Activated CD4-positive, alpha-beta T cell treated with anti-CD3 and anti-CD28 coated beads, Interleukin-2, amount 50 U/mL, for 16 hours (primary cell): ENCODE measurements at places on chromosomes 7 and 10.

- DNase-seq = no peak
These were observed 171.2 kb upstream of the COL1A2 start for GRCh38 chr7:94223375-94224084.

- no peak for DNase-seq
These were observed 1123.5 kb upstream of the LRRN3 start for GRCh38 chr7:109967406-109967805.

- DNase-seq = no peak
These were observed 74.4 kb upstream of the EFCAB10 start for GRCh38 chr7:105655500-105656380.

GRCh38 chr10:63265222-63265617 lies 132.1 kb downstream of the NRBF2 start:
- DNase-seq = peak; percentile 50

DNA sequence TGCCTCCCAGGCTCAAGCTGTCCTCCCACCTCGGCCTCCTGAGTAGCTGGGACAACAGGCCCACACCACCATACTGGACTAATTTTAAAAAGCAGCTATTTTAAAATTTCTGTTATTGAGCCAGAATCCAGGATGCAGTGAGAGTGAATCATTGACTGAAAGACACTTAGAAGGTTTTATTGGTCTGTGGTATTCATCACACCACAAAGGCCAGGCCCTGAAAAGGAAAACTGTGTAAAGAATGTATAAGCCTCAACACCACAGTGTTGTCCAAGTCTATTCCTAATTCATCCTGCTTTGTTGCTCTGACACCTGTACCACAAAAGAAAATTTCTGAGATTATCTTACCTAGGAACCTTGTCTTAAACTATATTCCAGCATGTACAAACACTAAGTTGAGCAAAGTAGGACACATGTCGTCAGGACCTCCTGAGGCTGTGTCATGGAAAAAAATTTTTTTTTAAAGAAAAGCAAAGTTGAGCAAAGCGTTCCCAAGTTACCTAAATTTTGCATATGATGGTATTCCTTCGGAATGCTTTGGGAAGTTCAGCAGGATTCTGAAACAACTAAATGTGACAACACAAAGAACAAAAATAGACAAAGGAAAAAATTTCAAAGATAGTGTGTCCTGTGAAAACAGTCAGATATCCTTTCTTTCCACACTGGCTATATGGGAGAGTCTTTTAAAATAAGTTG lies 129.6 kb upstream of the MKLN1 start:
- DNase-seq = no peak

GRCh38 chr10:27743877-27744801 lies 1.5 kb downstream of the MKX start:
- DNase-seq = no peak

GRCh38 chr10:86944031-86944419 lies 13.4 kb downstream of the MMRN2 start:
- DNase-seq = no peak

GRCh38 chr10:43273543-43273942 lies 6.7 kb upstream of the RASGEF1A start:
- DNase-seq = no peak

GRCh38 chr10:97827702-97828291 lies 21.8 kb upstream of the GOLGA7B start:
- DNase-seq = no peak

DNA sequence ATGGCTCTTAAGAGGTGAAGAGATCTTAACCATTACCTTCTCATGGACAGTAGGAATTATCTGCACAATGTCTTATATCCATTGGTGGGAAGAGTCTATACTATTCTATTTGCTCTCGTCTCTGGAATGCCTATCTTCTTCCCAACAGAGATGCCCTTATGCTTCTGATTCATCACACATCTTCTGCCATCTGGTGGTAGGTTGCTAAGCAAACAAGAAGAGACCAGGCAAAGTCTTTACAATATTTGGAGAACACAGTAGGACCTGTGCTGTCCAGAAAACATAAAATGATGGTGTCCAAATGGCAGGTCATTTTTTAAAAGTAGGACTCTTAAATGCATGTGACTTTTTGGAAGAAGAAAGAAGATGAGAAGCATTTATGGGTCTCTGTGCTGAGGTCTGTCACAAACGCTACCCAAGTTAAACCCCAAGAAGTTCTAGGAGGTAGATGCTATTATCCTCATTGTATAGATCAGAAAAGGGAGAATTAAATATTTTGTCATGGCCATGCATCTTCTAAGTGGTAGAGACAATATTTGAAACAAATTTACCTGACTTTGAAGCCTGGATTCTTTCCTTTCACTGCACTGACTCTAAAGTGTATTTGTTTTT lies 67.8 kb upstream of the NXPH1 start:
- peak; percentile 3 for DNase-seq

GRCh38 chr7:87797798-87798403 lies 78.3 kb downstream of the SLC25A40 start:
- peak; percentile 41 for DNase-seq

DNA sequence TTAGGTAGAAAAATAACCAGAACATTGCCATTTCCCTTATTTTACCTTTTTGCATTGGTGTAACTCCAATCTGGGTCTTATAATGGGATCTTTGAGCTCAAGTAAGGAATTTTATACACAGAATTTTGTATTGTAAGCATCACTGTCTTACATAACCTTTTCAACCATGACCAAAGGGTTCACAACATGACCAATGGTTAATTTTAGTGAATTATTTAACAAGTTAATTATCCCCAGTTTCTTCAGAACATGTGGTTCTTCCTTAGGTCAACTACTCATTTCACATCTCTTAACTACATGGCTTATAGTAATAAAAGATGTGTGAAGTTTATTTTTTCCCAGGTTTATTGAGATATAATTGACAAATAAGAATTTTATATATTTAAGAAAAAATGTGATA lies 74.2 kb upstream of the RHOBTB1 start:
- no peak for DNase-seq

GRCh38 chr10:133169173-133169947 lies 9.3 kb downstream of the KNDC1 start:
- no peak for DNase-seq

DNA sequence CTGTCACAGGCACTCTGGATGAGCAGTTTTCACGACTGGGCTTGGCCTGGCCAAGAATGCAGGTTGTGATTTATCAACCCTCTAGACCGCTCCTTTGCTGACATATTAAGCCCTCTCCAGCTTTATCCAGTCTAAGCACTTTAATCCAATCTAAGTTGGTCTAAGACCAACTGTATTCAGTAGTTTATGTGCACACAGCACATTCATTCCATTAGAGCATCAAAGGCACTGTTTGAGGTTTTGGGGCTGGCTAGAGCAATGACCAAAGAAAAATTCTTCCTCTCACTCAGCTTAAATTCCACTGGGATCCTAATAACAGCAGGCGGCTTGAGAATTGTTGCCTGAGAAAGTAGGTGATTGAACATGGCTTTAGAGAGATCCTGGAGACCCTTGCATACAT lies 176.0 kb upstream of the INSYN2A start:
- DNase-seq = no peak

GRCh38 chr7:15507171-15507570 lies 54.6 kb downstream of the AGMO start:
- DNase-seq = no peak

DNA sequence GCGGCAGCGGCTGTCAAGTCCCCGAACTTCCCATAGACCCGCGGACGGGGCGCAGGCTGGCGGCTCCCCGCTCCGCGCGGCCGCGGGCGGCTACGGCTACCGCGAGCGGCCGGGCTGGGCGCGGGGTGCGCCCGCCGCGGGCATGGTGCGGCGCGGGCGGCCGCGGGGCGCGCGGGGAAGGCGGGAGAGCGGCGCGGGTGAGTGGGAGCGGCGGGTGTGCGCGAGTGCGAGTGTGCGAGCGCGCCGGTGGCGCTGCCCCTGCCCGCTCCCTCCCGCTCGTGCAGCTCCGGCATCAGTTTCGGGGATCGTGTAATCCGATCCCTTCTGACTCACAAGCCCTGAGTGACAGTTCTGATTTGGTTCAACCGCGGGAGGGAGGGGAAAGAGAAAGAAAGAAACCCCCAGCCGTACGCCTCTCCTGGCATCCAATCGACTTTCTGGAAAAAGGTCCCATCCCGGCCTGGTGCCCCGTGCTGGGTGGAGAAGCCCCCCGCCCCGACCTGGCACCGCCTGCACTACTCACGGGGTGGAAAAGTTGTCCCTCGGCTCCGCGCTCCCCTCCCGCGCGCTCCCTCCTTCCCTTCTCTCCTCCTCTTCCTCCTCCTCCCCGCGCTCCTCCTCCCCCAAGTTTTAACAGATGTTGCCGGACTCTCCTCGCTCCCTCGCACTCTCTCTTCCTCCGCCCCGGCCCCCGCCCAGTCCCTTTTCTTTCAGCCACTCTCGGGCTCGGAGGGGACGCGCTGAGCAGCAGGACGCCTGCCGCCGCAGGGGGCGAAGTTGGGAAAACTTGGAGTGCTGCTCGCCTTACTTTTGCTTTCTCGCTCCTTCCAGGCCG lies at the start of gene GLI3:
Gene GLI3 (minus strand): TSS at position 234 of the 835 bp plus-strand sequence. CDS start 13,956 bp downstream, outside the sequence.
- peak; percentile 62 for DNase-seq

GRCh38 chr10:58963101-58963534 lies 213.3 kb upstream of the PHYHIPL start:
- DNase-seq = no peak

- peak; percentile 15 for DNase-seq
These were observed 236.8 kb upstream of the AOAH start for GRCh38 chr7:36961097-36961496.

DNA sequence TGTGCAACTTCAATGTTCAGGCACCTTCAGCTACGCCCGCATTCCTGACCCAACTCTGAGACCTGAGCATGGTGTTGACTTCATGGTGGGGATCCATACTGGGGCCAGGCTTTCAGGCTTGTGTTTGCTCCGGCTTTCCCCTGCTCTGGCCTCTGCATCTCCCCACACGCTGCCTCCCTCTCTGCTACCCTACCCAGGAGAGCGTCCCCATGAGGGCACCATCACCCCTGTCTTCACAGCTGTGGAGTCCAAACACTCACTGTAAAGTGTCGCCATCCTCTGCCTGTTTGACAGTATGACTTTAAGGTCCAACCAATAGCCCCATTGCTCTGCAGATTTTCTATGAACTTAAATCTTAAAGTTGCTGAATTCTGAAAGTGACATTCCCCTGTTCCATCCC lies 199.0 kb upstream of the GRB10 start:
- DNase-seq = no peak

DNA sequence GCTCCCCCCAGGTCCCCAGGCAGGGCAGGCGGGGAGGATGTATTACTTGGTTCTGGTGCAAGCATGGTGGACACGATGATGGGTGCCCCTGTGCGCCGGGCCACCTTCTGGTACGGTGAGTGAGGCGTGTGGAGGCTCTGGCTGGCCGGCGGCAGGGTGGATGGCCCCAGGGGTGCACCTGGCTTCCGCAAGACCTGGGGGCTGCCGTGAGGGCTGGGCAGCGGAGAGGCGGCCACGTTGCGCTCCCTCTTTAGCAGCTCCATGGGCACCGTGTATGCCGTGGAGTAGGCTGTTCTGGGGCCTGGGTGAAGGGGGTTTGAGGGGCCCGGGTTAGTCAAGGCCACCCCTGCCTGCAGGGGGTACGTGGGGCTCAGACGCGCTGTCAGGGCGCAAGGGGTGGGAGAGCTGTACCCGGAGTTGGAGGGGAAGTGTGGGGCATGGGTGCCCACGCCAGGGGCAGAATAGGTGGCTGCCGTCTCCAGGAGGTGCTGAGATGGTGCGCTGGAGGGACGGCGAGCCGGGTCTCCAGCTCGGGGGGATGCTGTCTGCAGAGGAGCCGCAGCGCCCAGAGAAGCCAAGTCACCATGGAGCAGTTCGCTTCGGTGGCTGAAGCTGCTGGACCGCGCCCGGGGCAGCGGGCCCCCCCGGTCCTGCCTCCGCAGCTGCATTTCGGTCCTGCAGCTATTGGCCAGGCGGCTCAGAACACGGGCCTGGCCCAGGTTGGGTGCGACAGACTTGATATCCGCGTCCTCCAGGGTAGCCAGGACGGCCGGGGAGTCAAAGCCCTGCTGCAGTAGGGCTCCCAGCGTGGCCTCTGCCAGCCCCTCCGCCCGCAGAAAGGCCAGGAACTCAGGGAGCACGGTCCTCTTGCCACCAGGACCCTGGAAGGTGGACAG lies 84.4 kb downstream of the ZRANB1 start:
- DNase-seq = no peak

DNA sequence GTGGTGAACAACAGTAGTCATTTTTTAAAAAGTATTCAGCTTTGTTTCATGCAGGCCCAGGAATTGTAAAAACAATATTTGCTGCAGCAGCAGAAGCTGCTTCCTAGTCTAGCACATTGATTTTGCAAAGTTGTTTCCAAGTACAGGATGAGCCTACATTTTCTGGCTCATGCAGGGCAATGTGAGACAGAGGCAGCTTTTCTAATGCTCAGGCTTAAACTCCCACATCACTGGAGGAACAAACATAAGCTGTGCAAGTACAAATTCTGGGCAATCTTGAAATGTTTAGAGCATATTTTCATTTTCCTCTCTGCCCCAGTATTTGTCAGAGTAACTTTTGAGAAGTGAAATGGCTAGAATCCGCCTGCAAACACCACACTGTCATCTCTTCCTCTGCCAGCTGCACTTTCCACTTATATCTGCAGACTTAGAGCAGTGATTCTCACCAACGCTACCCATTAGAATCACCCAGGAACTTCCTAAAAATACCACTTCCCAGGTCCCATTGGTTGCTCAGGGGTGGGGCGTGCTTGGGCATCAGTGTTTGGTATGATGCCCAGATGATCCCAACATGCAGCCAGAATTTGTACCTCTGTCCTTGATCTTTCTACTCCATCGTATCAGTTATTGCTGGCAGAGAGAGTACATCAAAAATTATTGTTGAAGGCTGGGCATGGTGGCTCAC lies 304.1 kb upstream of the LRGUK start:
- DNase-seq = no peak

GRCh38 chr7:40306596-40306995 lies 171.8 kb downstream of the SUGCT start:
- DNase-seq = no peak

- DNase-seq = no peak
These were observed at the start of gene SYNPO2L for GRCh38 chr10:73655990-73656298. Gene SYNPO2L, minus strand, starts transcription at chr10:73656029. Its CDS starts 107 bp downstream, at chr10:73655922.

GRCh38 chr7:156000601-156001396 lies 188.5 kb upstream of the SHH start:
- DNase-seq = no peak

- DNase-seq = no peak
These were observed 17.3 kb downstream of the KDM7A start for GRCh38 chr7:140159497-140159896.

DNA sequence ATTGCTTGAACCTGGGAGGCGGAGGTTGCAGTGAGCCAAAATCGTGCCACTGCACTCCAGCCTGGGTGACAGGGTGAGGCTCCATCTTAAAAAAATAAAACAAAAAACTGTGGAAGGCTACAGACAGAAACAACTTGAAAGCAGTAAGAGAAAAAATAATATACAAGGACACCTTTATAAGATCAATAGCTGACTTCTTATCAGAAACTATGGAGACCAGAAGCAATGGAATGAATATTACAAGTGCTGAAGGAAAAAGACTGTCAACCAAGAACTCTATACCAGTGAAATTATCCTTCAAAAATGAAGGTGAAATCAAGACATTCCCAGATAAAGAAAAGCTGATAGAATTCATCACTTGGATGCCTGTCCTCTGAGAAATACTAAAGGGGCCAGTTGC lies 49.0 kb downstream of the RBAK start:
- DNase-seq = no peak
